Stimulated activated CD4-positive, alpha-beta T cell treated with anti-CD3 and anti-CD28 coated beads, TNF-alpha, amount 100 ng/mL, for 1 hour (primary cell): ENCODE measurements at places on chromosomes 11 and 22.

GRCh38 chr11:29260939-29261705 lies 755.7 kb downstream of the KCNA4 start:
- no peak for DNase-seq

DNA sequence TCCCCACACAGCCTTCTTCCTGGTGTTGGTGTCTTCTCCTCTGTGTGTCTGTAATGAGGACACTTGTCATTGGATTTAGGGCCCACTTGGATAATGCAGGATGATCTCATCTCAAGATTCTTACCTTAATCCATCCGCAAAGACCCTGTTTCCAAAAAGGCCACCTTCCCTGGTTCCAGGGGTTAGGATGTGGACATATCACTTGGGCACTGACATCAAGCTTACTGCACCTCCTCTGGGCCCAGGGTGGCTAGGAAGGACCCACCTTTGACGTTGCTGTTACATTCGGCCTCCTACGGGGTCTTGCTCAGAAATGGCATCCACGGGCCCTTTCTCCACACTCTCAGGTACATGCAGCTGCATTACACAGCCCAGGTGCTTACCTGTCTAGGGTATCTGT lies 535.9 kb downstream of the BRD1 start:
- DNase-seq = no peak

DNA sequence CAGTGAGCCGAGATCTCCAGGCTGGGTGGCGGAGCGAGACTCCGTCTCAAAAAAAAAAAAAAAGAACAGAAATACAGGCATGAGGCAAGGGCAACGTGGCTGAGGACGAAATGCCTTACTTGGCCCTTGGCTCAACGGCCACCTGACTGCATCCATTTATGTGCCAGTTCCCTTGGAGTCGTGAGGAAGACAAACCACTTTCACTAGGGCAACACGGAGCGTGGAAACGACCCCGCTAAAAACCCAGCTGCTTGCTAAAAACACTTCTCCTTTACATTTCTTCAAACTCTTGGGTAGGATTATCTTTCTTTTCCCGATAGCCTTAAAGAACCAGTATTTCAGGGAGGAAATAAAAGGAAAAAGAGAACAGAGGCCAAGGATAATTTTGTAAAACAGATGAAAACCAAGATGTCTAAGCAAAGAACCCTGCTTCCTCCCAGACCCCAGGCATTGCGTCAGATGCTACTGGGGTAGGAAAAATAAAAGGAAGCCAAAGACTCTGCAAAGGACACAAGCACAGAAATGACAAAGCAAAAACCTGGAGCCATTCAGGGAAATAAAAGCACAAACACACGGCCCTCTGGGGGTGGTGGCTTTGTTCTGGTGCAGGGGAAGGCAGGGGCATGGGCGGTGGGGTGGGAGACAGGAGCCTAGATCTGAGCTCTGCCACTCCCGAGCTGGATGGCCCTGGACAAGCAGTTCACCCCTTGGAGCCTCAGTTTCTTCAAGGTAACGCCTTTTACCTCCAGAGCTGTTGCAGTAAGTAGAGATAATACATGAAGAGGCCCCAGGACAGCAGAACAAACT lies 37.0 kb downstream of the PC start:
- DNase-seq = no peak

- no peak for DNase-seq
These were observed 220.8 kb upstream of the SNX19 start for GRCh38 chr11:131137046-131137445.

DNA sequence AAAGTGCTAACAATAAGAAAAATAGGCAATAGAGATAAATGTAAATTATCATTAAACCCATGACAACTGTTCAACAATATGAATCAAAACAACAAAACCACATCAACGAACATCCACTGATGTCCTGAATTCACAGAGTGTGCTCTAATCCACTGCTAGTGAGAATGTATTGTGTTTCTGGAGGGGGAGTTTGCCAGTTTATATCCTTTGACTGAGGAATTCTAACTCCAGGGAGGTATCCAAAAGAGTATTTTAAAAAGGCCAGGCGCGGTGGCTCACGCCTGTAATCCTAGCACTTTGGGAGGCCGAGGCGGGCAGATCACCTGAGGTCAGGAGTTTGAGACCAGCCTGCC lies 1.7 kb upstream of the WEE1 start:
- DNase-seq = no peak

DNA sequence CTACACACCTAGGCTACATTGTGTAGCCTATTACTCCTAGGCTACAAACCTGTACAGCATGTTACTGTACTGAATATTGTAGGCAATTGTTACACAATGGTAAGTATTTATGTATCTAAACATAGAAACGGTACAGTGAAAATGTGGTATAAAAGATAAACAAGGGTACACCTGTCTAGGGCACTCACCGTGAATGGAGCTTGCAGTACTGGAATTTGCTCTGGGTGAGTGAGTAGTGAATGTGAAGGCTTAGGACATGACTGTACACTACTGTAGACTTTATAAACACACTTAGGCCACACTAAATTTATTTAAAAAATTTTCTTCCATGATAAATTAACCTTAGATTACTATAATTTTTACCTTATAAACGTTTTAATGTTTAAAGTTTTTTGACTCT lies 171.7 kb upstream of the NCAM1 start:
- no peak for DNase-seq

GRCh38 chr11:114178656-114179055 lies 117.5 kb upstream of the NNMT start:
- no peak for DNase-seq

- no peak for DNase-seq
These were observed 42.8 kb downstream of the ETS1 start for GRCh38 chr11:128544471-128545051.

DNA sequence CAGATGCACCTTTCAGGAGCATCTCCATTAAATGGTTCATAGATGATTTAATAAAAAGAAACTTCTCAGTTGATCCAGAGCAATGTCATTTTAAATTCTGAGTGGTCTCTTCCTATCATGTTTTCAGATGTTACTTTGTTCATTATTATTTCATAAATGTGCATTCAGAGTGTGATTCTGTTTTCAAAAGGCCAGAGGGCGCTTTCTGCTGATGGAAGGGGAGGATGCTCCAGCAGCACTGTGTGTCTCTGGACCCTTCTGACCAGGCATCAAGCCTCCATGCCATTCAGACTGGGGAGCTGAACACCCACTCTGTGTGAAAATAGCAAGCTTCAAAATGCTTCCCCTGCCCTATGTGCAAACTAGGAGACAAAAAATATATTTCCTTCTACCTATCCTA lies 23.9 kb upstream of the CRTAM start:
- DNase-seq = no peak

- no peak for DNase-seq
These were observed 375.2 kb downstream of the BRD1 start for GRCh38 chr22:49452362-49452946.

GRCh38 chr11:12677131-12677530 lies 2.9 kb downstream of the TEAD1 start:
- no peak for DNase-seq

GRCh38 chr11:10414659-10415058 lies 40.4 kb upstream of the AMPD3 start:
- no peak for DNase-seq

GRCh38 chr11:10818594-10818993 lies 9.9 kb upstream of the EIF4G2 start:
- DNase-seq = no peak

GRCh38 chr11:69588270-69588669 lies 52.7 kb upstream of the CCND1 start:
- DNase-seq = no peak

- no peak for DNase-seq
These were observed 1259.7 kb upstream of the RAG2 start for GRCh38 chr11:37857726-37858125.
